ENCODE measurements at places on chromosomes 13 and 19.
A peak's percentile ranks its signal among the peaks of the same experiment; 100 is the strongest.

DNA sequence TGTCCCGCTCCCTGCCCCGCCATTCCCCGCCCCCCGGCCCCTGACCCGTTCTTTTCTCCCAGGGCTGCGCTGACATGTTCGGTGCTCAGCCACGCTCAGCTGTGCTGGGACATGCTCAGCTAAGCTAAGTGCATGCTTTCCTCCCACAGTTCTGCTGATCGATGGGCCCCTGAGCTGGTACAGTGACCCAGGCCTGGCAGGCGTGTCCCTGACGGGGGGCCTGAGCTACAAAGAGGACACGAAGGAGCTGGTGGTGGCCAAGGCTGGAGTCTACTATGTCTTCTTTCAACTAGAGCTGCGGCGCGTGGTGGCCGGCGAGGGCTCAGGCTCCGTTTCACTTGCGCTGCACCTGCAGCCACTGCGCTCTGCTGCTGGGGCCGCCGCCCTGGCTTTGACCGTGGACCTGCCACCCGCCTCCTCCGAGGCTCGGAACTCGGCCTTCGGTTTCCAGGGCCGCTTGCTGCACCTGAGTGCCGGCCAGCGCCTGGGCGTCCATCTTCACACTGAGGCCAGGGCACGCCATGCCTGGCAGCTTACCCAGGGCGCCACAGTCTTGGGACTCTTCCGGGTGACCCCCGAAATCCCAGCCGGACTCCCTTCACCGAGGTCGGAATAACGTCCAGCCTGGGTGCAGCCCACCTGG lies 3.7 kb downstream of the TNFSF9 start:
- no peak for DNase-seq

DNA sequence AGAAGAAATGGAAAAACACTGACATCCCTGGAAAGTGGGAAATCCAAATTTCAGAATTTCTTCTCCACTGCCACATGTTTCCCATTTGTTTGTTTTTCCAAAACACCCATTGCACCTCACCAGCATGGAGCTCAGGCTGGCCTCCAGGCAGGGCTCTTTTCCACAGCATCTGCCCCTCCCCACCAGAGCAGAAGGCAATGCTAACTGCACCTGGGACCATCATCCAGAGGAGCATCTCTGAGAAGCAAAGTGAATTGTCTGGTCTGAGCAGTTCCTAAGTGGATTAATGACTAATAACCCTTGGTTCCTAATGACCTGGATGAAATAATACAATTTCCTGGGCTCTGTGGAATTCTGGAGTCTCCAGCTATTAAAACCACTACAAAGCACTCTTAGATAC lies 8.8 kb upstream of the CYSLTR2 start:
- no peak for DNase-seq

DNA sequence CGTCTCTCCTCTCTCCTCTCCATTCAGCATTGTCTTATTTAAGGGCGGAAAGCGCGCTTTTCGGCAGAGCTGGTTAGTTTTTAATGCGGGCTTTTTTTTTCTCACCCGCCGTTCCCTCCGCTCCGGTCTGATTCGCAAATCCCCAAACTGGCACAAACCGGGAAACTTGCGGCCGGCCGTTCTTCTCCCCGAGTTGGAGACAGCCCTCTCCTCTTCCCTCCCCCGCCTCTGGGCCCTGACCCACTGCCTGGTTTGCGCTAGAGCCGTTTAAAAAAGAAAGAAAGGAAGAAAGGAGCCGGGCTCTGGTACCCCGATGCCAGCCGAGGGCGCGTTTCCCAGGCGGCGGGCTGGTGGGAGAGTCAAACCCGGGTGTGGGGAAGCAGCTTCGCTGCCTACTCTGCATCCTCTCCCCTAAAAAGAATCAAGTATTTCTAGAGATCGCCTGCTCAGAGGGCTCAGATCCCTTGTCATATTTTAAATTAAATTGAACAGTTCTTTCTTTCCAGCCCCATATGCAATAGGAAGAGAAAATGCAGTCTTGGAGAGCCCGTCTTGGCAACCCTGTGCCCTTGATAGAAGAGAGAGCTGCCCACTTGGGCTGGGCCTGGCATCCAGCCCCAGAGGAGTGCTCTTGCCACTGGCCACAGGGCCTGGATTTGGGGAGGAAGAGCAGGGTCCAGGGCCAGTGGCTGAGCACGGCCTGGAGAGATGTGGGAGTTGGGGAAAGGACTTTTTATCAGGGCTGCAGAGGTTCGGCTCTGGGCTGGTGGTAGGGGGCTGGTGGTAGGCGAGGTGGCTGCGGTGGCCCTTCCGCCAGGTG lies 19.0 kb downstream of the NFIX start:
- DNase-seq: no peak

DNA sequence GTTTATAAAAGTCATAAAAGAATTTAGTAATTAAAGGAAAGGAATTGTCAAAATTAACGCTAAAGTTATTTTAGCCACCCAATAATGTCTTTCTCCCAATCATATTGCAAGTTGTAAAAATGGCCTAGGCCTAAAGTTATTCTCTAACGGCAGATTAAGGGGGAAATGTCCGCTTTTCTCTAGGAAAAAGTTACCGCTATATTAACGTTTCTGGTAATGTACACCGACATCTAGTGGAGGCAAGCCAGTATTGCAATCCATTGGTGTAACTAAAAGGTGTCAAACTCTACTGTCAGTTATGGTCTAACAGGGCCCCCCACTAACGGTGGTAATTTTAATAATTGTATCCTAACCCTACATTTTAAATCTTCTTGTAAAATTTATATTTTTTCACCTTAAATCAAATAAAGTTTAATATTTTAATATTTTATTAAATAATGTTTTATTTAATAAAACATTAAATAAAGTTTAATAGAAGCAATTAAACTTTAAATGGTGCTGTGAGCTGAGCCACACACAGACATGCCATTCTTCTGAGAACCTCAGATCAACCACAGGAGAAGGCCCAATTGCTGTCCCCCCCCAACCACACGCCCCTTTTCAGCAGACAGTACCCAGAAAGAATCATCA lies 35.9 kb upstream of the ZSCAN5A start:
- peak; percentile 45 for DNase-seq

DNA sequence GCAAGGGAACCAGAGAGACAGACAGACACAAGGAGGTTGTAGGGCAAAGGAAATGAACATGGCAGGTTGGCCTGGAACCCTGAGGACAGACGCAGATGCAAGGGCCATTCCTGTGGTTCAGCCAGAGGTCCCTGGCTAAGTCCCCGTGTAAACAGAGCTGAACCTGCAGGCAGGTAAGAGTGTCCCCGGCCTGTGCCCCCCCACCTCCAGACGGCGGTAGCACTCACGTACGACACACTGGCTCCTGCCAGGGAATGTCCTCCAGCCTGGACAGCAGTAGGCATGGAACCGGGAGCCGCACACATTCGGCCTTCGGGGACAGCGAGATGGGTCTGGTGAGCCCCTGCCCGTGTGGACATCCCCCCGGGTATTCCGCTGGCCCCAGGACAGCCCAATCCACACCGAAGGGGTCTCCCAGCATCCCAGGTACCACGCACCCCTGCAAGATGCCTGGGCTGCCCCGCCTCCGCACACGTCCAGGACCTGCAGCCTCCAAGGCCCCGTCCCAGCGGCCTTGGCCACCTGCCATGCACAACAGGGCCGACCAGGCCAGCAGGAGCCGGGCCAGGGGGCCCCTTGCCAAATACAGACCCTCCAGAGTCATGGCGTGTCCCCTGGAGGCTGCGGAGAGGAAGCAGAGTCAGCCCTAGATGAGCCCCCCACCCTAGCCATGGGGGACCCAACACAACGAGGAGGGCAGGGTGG lies 2.4 kb downstream of the FBN3 start:
- no peak for DNase-seq

- no peak for DNase-seq
Observed at GRCh38 chr13:103839460-103839859, 773.2 kb upstream of the SLC10A2 start.

DNA sequence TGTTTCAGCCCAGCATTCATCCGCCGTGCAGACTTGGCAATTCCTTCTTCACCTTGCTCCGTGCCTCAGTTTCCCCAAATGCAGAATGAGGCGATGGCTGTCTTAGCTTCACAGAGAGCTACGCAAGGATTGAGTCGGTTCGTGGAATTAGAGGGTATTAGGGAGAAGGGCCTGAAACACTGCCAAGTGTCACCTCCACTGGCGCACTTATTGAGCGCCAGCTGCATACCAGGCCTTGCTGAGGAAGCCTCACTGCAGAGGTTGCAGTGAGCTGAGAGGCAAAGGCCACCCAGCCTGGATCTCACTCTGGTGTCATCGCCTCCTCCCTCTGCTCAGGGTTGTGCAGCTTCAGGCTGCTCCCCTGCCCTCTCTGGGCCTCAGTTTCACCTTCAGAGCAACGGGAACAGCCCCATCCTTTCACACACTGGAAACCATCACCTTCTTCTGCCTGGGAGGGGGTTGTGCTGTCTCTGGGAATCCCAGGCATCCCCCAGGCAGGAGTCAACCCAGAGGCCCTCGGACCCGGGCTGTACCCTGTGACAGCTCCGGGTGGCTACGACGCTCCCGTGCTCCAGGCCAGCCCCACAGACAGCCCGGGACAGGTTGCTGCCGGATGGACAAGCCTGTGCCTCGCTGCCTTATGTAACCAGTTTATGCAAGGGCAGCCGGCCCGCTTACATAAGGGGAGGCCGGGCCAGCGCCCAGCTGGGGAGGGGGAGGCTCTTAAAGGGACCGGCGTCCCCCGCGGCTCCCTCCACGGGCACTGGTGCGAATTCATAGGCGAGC lies 31.9 kb downstream of the NFIC start:
- DNase-seq: no peak

Data from activated CD4-positive, alpha-beta T cell treated with anti-CD3 and anti-CD28 coated beads, Interleukin-2, amount 50 U/mL, for 48 hours (primary cell).